Activated gamma-delta T cell (primary cell): ENCODE measurements at places on chromosomes 5 and 9.

GRCh38 chr9:17031546-17031945, 103.3 kb upstream of the CNTLN start:
- no peak for DNase-seq

- no peak for DNase-seq
Observed at GRCh38 chr9:121895818-121896544, 197.1 kb downstream of the TTLL11 start.

GRCh38 chr9:135468854-135469521, 10.6 kb upstream of the PPP1R26 start:
- DNase-seq: no peak

- DNase-seq: no peak
Observed at GRCh38 chr5:41683181-41683580, 172.8 kb upstream of the PLCXD3 start.

DNA sequence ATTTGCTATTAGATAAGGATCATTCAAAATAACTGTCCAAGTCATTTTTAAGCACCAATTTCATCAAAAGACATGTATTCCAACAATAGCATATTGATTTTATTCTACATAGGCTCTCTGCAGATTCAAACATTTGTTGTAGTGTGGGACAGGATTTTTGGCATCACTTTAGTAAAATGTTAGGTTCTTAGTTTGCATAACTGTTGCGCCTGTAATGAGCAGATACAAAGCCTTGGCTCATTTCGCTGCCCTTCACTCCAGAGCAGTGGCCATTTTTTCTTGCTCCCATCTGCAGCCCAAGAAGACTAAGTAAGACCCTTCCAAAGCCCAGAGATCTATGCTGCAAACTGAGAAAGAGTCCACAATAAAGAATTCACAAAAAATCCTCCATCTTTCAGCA, 446.0 kb upstream of the MPDZ start:
- no peak for DNase-seq

DNA sequence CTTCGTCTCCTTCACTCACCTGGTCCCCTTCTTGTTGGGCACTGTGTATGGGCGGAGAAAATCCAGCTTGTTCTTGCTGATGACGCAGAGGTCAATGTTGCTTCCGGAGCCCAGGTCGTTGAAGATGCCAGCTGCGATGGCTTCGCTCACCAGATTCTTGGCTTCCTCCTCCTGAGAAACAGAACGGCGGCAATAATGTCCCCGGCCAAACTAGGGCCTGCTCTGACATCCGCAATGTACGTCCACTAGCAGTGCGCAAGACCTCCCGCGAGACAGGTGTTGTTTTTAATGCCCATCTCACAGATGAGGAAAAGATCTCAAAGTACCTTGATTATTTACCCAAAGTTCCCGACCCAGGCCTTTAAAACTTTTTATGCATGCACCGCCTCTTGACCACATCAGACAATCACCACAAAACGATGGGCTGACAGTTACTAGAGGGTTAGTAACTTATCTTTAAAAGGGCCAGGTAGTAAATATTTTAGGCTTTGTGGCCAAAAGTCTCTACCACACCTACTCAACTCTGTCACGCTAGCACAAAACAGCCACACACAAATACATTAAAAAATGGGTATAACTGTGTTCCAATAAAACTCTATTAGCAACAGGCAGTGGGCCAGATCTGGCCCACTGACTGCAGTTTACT, 58.4 kb downstream of the PSMB7 start:
- no peak for DNase-seq

- no peak for DNase-seq
Observed at GRCh38 chr5:140266471-140267200, 36.3 kb downstream of the PFDN1 start.

DNA sequence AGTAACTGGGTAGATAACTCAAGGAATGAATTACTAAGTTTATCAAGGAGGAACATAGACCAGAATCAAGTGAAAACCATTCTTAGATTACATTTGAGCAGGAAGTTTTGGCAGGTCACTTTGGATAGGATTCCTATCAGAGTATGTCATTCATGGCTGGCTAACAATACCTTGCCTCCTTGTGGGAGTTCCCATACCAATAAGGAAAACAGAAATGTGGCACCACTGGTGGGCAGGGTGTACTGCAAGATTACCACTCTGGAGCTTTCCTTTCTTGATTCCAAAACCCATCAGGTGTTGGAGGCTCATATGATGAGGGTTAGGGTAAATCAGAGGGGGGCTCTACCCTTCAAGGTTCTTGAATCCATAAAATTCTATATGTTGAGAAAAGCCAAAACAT, 18.6 kb upstream of the SPATA31D1 start:
- DNase-seq: no peak

- no peak for DNase-seq
Observed at GRCh38 chr9:87564111-87564510, 66.4 kb downstream of the DAPK1 start.

DNA sequence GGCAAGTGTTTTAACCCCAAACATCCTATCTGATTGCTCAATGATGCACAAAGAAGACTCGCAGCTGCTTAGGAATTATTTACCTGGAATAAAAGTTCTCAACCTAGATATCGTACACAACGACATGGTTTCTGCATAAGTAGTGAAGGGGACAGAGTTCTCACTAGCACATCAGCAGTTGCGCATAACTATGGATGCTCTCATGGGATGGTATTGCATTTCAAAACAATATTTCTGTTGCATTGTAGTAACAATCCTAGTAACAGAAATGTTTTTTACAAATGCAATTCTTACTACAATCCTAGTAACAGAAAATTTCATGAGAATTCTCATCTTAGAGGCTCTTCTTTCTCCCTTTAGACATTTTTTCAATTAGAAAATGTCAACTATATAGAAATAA, 94.5 kb upstream of the MINAR2 start:
- DNase-seq: no peak

DNA sequence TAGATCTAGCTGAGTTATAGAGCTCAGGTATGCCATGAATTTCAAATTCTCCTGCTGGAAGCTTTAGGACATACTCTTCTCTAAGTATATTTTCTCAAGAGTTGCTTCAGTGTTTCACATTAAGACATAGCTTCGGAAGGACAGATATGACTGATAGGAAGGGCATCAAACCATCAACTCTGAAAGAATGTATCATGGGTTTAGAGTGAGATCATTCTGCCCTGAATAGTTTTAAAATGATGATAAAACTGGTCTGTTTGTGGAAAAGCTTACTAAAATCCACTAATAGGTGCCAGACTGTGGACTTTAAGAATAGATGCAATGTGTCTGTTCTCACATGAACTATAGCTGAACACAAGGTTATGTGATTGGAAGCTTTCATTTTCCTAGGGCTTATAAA, 8.4 kb downstream of the SPEF2 start:
- no peak for DNase-seq

DNA sequence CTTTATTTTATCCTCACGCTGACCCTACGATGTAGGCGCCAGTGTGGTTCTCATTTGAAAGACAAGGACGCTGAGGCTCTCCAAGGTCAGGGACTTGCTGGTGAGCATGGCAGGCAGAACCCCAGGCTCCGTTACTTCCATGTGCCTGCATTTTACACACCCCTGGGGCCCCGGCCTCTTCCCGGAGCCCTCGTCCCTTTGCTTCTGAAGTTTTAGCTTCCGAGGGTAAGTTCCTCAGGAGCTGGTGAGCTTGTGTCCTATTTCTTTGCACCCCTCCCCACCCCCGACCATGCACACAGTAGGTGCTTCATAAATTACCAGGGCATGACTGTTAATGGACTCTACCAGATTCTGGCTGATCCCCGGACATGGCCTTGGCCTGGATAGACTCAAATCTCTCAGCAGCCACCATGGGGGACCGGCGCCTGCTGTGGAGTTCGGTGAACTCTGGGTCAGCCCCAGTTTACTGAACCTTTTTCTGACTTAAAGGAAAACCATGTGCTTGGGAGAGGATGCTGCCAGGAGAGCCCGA, 59.3 kb upstream of the RNU6ATAC start:
- no peak for DNase-seq

DNA sequence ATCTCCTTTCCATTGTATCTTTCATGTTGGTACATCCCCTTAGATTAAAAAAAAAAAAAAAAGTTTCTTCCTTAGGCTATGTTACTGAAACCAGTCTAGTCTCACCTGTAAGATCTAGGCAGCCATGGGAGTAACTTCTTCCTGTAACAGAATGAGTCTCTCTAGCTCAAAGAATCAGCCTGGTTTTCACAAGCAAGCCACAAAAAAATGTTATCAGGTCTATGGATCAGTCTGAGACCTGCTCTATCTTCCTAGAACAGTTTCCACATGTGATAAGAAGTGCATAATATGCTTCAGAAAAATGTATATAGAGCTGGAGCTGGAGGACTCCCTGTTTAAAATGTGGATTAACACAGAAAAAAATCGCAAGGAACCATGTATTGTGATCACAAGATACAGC, 53.8 kb downstream of the ARRDC3 start:
- no peak for DNase-seq

- no peak for DNase-seq
Observed at GRCh38 chr5:142242272-142242671, 82.5 kb downstream of the SPRY4 start.

- no peak for DNase-seq
Observed at GRCh38 chr5:85340790-85341189, 956.1 kb upstream of the EDIL3 start.

GRCh38 chr9:32566770-32567169, 6.2 kb downstream of the NDUFB6 start:
- peak; percentile 7 for DNase-seq

DNA sequence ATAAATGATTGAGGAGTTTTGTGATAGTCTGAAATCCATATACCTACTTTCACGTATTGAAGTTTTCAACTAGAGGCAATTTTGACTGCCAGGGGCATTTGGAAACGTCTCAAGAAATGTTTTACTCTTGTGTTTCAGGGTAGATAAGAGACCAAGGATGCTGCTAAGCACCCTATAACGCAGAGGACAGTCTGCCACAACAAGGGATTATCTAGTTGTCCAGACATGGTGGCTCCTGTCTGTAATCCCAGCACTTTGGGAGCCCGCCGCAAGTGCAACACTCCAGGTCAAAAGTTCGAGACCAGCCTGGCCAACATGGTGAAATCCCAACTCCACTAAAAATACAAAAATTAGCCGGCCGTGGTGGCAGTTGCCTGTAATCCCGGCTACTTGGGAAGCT, 133.7 kb upstream of the CCNG1 start:
- no peak for DNase-seq

DNA sequence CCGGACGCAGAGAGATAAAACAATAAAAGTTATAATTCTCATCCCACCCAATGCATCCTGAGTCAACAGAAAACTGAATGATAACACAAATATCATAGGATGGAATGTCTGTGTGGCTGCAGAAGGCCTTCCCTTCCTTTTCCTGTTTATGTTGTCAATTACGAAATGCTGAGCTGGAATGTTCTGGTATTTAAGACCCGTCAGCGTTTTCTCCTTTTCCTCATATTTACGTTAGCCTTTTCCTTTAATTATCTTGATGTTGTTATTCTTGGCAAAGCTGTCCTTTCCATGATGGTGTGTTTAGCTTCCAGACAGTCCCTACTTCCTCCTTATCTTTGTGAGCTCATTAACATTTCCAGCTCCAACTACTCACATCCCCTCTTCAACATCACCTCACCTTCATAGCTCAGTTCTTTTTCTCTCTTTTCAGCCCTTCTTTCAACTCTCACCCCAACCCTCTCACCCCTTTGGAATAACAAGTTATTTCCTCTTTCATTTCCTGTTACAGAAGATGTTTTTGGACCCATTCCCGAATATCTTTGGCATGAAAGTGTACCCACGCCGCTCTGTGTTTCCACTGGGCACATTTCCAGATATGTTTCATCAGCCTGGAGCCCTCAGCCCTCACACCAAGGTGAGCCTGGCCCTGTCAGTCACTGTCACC, 221.6 kb downstream of the NR2F1-AS1 start:
- no peak for DNase-seq

DNA sequence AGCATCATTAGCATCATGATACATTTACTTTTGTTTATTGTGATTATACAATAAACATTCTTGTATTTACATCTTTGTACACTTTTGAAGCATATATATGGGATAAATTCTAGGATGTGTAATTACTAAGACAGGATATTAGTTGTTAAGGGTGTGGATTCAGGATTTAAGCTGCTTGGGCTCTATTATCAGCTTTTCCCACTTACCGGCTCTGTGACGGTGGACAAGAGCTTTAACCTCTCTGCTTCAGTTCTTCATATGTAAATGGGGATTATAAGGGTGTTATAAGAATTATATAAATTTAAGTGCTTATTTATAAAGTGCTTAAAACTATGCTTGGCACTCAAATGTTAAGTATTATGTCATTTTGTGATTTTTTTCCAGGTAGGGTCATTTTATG, 131.1 kb downstream of the FER start:
- no peak for DNase-seq

DNA sequence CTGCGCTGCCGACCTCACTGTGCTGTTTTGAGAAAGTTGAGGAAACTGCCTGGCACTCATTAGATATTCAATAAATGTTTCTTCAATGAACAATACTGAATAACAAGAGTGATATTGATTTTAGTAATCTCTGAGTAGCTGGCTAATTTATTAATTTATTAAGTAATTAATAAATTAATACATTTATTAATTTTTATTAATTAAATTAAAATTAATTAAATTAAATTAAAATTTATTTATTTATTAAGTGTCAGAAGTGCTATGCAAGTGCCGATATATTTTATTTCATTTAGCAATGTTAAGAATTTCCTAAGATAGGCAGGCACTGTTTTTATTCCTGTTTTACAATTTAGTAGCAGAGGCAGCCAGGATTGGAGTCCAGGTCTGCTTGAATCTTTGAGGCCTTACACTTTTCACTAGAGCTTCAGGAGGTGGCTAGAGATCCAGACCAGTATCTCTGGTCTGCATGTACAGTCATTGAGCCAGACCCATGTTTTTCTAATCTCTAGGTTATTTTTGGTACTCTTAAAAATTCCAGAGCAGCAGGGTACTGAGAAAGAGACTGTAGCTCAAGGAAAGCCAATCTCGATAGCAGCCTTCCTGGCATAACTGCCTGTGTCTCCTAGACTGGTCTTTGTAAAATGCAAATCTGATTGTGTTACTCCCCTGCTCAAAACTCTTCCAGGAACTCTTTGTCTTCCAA, 109.2 kb downstream of the ARHGEF28 start:
- no peak for DNase-seq

- DNase-seq: no peak
Observed at GRCh38 chr9:134983074-134983473, 65.4 kb upstream of the FCN1 start.
